ENCODE measurements at places on chromosomes 7 and 10. TPM values are rescaled to one million over a fixed set of nuclear protein-coding genes. Genes with fewer than 3 reads are reported as not detected.

Gene CH25H
- 0.73 TPM for total RNA-seq

Gene STEAP2
- total RNA-seq: 10.6 TPM

Gene NODAL
- total RNA-seq: 1.00 TPM

Gene LSM8
- total RNA-seq: 68.8 TPM

Gene GCK
- 7.7 TPM for total RNA-seq

Gene GNGT1
- total RNA-seq: not detected

Gene CYP26C1
- total RNA-seq: 9.5 TPM

Gene FGFR2
- total RNA-seq: 28.7 TPM

Gene GNAT3
- total RNA-seq: 2.1 TPM

Gene NAMPT
- total RNA-seq: 53.6 TPM

Gene TMEM139
- 0.64 TPM for total RNA-seq

Gene TRIM50
- total RNA-seq: not detected

Gene AKR1C1
- 22.4 TPM for total RNA-seq

Gene PAXIP1
- 20.5 TPM for total RNA-seq

Gene ZNF487
- 26.0 TPM for total RNA-seq

Gene IPMK
- 23.2 TPM for total RNA-seq
